Stimulated activated CD4-positive, alpha-beta T cell treated with anti-CD3 and anti-CD28 coated beads, Interleukin-4, amount 100 ng/mL, for 1 hour (primary cell): ENCODE measurements at places on chromosomes 6 and 20.

DNA sequence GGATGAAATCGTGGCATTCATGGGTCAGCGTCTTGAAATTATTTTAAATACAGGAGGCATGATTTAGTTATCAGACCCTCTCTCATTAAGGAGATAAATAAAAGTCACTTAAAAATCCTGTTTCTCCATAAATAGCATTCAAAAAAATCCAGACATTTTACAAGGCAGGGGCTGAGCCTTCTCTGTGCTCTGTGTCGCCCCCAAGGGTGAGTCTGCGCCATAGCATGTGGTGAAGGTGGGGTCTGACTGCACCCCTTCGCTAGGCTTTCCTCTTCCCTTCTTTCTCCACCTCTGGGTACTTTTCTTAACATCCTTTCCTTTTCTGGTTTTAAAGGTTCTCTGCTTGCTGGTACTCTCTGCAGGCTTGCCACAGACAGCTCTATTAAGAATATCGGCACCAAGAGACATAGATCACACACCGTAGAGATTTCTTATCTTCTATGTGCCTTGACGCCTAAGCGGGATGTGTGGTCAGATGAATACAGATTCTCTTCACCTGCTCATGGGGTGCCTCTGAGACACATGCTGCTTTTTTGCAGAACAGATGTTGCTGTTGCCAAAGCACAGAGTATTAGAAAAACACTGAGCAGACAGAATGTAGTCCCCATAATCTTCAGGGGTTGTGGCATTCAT is 20.1 kb upstream of the FAM209A start:
- peak; percentile 18 for DNase-seq

DNA sequence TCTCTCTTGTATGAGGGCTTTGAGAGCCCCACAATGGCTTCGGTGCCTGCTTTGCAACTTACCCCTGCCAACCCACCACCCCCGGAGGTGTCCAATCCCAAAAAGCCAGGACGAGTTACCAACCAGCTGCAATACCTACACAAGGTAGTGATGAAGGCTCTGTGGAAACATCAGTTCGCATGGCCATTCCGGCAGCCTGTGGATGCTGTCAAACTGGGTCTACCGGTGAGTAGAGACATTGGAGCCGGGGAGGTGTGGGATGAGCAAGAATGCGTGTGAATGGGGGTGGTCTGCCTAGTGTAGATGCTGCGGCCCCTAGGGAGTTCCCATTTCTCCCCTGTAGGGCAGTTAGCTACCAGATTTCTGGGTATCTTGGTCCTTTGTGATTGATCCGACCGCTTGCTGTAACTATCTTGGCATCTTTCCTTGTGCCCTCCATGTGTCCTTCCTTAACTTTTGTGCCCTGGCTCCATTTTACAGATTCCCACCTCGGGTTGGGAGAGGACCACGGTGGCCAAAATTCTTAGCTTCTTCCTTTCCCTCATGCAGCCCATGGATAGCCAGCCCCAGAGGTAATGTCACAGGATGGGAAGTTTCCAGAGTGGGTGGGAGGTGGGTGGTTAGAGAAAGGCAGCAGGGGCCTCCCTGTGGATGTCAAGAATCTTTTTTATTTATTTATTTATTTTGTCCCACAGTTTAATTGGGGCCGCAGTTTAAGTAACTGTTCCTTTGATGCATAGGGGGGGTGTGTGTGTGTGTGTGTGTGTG is 6.3 kb downstream of the BRD2 start:
- no peak for DNase-seq

DNA sequence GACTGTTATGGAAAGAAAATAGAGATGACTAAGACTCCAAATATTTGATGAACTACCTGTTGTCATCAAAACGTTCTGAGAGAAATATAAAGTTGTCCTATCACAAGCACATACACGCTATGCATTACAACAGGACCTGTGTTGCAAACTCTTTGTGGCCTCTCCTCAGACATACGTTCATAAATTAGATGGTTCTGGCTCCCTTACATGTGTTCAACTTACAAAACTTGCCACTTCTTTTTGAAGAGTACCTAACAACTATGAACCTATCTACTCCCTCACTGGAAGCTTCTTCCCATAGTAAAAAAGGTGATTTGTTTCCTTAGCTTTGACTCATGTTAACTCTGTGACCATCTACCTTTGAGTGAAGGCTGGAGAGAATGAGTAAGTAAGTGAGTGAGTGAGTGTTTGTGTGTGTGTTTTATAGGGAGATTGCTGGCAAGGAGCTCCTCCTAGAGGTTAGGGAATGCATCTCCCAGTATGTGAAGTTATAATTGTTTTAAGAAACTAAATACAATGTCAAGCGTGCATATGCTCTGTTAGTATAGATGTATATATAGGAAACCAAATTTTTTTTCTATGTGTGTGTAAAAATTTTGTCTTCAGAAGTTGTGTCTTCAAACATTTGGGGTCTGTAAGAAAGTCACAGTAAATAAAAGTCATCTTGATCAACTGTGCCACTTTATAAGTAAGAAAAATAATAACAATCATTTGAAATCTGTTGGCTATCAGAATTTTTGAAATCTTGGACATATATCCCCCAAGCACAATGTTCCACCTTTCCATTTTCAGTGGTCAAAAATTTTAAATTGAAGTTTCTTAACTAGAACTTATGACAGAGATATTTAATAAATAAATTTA is 1211.1 kb upstream of the GJE1 start:
- DNase-seq: no peak

DNA sequence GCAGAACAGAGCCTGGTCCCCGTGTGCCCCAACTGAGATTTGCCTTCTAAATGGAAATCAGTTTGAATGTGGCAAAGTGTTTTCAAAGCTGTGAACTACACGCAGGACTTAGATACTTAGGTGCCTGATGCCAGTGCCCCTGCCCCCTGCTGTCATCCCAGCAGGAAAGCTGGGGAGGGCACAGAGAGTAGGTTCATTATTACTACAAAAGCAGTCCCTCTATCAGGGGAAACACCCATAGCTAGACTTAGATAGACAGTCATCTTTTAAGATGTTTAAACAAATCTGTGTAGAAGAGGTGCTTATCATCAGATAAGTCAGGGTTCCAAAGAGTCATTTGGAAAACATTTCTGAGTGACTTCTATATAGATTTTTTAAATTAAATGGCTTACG is 155.0 kb upstream of the SNX9 start:
- no peak for DNase-seq

DNA sequence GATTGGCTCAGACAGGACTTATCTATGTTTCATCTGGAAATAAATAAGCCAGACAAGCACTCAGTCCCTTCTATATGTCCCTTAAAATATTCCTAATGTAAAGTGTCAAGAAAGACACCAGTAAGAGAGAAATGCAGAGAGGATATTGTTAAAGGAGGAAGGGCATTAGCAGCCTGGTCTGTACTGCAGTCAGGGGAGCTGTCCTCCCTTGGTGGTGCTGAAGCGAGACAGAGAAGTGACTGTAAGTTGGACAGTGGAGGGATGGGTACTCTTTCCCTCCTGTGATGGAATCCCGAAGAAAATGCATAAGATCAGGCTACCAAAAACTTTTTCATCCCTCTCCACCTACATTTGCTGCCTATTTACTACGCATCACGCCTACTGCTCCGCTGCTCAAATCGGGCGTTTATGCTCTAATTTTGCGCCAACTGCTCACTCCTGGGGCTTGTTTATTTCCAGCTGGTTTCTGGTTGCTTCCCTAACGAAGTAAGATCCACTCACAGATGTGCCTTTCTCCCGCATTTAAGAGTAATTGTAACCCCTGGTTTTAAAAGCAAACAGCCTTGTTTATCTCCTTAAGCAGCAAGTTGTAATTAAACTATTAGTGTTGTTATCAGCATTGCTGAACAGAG is 35.2 kb downstream of the PHACTR1 start:
- DNase-seq: peak; percentile 29

GRCh38 chr6:17601386-17601703 is 1.2 kb downstream of the FAM8A1 start:
- no peak for DNase-seq

DNA sequence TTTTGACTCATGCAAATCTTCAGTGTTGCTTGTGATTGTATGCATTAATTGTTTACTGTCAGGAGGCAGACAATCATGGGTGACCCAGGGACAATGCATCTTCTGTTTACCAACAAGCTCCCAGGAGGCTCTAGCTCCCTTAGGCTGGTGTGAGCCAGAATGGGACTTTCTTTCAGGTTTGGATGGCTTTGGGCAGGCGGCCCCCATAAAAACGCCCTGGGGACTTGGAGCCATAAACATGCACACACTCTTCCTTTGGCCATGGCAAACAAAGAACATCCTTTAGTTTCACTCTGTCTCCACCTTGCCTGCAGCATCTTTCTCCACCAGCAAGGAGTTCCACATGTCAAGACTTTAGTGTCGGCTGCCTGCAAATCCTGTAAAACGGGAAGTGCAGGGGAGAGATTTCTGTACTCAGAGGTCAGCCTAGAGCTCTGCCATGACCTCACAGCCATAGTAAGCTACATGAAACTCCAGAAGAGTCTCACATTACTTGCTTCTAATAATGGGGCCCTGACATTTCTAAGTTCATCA is 127.6 kb downstream of the MAP3K7 start:
- DNase-seq: no peak

DNA sequence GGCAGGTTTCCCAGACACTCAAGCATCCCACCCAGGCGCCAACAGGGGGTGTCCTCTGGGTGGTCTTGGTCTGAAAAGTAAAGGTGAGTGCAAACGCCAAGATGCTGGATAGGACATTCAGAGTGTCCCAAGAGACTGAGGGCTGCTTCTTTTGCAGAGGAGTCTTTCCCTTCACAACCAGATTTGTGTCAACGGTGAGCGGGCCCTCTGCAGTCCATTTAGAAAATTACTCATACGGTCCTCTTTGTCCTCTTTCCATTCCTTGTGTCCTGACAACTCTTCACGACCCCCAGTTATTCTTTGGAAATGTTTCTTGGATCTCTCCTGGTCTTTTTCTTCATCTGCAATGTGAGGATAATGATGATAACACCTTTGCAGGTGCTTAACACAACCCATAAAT is 257.8 kb downstream of the CDC5L start:
- no peak for DNase-seq

DNA sequence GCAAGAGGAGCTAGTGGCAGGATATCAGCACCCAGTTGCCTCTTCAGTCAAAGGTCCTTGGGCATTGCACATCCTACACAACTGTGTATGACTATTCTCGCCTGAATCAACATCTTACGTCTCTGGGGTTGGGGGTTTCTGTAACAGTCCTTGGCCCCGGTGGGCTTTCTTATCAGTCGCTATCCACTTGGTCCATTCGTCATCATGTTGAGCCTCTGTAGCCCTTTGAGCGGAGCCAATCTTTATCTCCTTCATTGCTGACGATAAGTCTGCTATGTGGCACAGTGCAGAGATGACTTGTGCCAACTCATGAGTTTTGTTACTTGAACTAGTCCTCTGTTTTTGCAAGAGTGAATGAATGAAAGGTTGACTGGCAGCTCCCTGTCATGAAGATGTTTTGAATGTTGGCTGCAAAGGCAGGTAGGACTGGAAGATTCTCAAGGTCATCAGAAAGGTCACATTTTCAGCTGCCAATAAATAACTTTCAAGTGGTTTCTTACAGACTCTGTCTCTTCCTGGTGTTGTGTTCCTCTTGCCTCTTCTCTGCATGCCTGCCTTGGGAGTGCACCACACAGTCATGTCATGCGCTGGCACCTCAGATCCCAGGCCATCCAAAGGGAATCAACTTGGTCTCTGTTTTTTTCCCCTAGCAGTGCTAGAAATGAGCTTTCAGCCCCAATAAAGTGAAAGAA is 238.9 kb downstream of the SLC24A3 start:
- DNase-seq: no peak

DNA sequence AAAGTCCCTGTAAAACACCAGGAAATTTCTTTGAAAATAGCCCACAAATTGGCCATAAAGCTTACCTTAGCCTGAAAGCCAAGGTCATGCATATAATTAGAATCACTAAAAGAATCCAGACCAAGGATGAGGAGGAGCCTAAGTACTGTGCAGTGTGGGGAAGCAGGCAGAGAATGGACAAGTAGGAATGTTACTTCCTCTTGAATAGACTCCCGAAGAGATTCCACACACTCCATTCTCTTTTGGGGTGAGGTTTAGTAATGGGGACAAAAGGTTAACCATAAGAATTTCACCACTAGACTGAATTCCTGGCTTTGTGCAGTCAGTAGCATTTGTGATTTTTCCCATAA is 27.5 kb upstream of the MARCKS start:
- DNase-seq: no peak

GRCh38 chr6:47126647-47127391 is 84.7 kb upstream of the ADGRF1 start:
- DNase-seq: no peak

GRCh38 chr6:108804956-108805355 is 43.3 kb upstream of the ARMC2 start:
- no peak for DNase-seq

- DNase-seq: no peak
These were observed 51.6 kb upstream of the RIN2 start for GRCh38 chr20:19706463-19706862.

DNA sequence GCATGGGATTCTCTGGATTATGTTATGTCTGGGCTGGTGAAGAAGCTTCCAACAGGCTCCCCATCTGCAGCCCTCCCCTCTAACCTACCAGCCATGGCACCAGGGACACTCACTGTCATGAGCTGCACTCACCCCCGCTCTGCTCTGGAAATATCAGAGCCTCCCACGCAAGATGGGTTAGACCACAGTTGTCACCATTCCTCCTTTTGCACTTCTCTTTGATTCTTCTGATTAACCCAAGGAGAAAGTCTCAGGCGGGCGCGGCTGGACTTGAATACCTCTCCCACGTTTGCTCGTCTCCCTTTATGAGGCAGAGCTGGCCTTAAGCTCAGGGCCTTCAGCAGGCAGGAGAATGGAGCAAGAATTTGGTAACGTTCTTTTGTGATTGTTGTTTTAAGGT is 128.1 kb downstream of the CEBPB start:
- DNase-seq: no peak

DNA sequence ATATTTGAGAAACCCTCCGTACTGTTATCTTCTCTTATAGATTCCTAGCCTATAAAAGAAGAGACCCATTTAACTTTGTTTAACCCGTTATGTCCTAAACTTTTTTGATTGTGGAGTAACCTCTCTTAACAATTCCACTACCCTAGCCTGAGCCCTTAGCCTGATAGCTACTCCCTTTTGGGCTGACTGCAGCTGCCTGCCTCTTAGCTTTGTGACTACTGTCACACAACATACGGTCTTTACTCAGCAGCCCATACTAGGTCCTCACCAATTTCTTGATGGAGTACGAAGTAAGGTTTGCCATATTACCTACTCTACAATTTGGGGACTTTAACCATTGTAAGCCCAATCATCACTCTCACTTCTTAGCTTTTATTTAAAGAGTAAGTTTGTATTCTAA is 72.7 kb downstream of the QRSL1 start:
- no peak for DNase-seq
